Fibroblast of skin of right biceps (primary cell): ENCODE measurements at places on chromosomes 1 and 21.

DNA sequence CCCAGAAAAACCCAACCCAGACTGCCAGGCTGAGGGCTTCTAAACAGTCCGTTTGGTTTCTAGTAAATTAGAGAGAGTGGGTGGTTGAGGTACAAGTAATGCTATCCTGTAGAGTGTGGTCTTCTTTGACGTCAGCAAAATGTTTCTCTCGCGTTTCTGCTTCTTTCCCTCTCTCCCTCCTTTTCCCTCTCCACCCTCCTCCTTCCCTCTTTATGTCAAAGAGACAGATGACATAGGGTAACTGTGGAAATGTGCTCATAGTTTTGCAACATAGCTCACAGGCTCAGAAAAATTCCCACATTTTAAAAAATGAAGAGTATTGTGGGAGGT is 158.3 kb downstream of the TOMM20 start:
- no peak for DNase-seq

- no peak for DNase-seq
These were observed 131.0 kb downstream of the DMRTA2 start for GRCh38 chr1:50292276-50292675.

DNA sequence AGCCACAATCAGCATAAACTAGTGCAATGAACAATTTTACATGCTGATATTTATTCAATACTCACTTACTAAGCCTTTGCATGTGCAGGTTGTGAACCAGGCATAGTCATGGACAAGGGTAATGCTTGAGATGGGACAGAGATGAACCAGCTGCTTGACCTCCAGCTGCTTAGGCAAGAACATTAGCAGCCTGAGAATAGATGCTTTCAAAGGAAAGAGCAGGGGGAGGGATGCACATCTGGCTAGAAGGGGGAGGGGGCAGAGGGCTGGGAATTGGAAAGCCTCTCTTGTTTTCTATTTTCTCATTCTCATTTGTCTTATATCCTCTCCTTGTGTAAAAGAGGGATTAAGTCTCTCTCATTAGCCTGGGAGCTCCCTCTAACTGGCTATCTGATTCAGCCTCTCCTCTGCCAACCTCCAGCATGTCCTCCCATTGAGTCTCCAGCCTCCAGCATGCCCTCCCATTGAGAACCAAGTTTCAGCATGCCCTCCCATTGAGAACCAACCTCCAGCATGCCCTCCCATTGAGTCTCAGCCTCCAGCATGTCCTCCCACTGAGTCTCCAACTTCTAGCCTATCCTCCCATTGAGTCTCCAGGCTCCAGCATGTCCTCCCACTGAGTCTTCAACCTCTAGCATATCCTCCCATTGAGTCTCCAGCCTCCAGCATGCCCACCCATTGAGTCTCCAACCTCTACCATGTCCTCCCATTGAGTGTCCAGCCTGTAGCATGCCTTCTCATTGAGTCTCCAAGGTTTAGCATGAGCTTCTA is 38.4 kb upstream of the TRABD2B start:
- no peak for DNase-seq

DNA sequence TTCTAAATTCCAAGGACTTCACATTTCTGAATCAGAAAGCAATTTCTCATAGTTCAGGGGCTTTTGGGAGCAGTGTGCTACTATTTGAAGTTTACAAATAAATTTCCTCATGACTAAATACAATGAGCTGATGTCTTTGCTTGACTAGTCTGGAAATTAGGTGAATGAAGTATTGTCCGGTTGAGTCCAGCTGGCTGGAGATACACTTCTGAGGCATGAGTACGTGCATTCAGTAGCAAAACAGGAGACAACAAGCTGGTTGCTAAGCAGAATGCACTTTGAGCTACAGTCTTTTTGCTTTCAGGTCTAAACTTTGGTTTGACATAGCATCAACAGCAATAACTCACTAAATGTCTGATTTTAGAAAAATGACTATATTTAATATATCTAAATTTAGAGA is 27.1 kb downstream of the ZNHIT6 start:
- DNase-seq: peak; percentile 44

GRCh38 chr1:116409751-116410191 is 36.7 kb downstream of the ATP1A1 start:
- no peak for DNase-seq

GRCh38 chr21:35563885-35564451 is 496.4 kb downstream of the SETD4 start:
- peak; percentile 100 for DNase-seq

GRCh38 chr1:174692313-174692712 is 244.5 kb downstream of the GPR52 start:
- DNase-seq: peak; percentile 52

DNA sequence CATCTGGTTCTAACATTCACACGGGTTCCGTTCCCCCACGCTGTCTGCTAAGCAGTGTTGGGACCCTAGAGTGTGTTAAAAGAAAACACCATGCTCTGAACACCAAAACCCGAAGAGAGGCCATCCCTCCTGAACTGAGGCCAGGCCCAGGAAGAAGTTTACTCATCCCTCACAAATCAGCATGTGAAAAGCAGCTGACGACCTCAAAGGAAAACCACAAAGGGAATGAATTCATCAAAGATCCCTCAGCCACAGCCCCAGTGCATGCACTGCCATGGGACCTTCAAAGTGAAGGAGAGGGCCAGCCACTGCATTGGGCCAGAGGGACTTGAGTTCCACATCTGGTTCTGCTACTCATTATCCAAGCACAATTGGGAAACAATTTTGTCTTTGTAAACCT is 7.0 kb upstream of the PSEN2 start:
- DNase-seq: peak; percentile 76

DNA sequence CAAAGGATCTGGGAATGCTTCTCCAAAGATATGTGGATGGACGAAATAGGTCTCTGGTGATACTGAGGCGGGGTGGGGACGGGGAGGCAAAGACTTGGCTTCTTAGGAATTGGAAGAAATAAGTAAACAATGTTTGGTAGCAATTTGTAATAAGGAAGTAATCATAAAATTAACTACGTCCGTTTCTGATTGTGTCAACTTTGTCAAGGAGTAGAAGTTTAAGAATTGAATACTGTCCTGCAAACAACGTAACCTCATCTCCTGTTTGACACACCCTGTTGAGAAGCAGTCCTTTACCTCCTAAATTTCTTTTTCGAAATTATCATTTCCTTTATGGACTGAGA is 471 bp downstream of the POLR3C start:
- DNase-seq: no peak

GRCh38 chr21:34166468-34166867 is 93.1 kb downstream of the MRPS6 start:
- DNase-seq: peak; percentile 33

DNA sequence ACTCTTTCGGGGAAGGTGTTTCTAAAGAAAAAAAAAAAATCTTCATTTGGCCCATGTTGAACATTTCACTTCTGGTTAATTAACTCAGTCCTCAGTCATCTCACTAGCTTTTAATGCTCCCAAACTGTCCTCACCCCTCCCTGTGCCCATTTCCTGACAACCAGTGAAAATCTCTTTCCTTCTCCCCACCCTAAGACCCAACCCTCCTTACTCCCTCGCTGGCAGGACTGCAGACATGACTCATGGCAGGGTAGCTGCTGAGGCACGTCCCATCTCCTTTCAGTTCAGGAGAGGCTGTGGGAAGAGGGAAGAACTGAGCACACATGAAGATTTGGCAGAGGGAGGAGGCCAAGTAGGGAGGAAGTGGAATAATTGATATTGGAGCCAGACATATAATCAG is 12.6 kb downstream of the PKP1 start:
- peak; percentile 80 for DNase-seq

- DNase-seq: no peak
These were observed 9.6 kb downstream of the CRYBG2 start for GRCh38 chr1:26344147-26344920.

GRCh38 chr1:56331207-56331891 is 248.0 kb downstream of the PLPP3 start:
- DNase-seq: no peak

DNA sequence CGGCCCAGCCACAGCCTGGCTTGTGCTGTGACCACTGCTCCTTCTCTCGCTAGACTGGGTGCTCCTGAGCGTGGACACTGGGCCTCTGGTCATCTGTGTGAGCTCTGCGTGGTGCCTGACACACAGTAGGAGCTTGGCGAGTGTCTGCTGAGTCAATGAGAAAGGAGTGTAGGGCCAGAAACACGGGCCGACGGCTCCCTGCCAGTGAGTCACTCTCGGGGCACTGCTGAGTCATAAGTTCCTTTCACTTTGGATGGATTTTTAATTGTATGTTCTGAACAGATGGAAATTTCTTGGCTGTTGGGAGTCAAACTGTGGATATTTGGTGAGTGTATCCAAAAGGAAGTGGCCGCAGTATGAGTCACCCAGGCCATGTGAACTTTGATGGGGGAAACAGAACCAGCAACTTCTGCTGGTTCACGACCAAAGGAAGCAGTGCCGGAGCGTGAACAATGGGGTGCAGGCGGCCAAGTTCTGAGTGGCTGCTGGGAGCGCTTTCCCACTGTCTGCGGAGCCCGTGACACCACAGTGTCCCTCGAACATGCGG is 41.0 kb upstream of the COL18A1 start:
- DNase-seq: peak; percentile 98

DNA sequence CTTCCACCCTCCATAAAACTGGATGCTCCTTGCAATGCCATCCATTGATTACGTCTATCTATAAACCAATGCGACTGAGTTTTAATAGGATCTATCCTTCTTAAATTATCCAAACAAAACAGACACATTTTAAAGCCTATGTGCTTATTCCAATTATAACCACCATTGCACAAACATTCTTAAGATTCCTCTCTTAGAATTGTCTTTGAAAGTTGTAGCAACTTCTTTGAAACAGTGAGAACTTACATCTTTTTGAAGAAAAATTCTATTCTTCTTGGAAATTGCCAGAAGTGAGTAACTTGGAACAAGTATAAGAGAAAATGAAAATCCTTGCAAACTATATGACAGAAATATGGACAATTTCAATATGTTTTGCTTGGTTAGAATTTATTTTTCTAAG is at the start of gene KRTAP26-1:
Gene KRTAP26-1, minus strand, starts transcription at position 101 of the 400 bp plus-strand sequence. CDS start 280 bp downstream, outside the sequence.
- DNase-seq: no peak

GRCh38 chr1:230175163-230175747 is 108.2 kb downstream of the GALNT2 start:
- DNase-seq: no peak

- no peak for DNase-seq
These were observed 149.4 kb upstream of the TIAM1 start for GRCh38 chr21:31493350-31493880.

DNA sequence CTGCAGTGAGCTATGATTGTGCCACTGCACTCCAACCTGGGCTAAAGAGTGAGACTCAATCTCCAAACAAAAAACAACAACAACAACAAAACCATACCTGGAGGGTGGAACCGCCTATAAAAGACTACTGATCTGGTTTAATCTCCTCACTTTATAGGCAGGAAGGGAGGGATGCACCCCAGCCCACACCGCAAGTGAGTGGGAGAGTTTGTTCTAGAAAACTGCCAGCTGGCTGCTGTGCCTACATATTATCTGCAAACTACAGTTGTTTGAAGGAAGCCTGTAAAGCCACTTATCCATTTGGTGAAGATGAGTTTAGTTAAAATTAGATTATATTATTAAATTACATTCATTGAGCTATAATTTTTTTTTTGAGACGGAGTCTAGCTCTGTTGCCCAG is 9.1 kb upstream of the SRSF10 start:
- no peak for DNase-seq

- no peak for DNase-seq
These were observed 256.9 kb downstream of the BACH1 start for GRCh38 chr21:29555601-29556000.

DNA sequence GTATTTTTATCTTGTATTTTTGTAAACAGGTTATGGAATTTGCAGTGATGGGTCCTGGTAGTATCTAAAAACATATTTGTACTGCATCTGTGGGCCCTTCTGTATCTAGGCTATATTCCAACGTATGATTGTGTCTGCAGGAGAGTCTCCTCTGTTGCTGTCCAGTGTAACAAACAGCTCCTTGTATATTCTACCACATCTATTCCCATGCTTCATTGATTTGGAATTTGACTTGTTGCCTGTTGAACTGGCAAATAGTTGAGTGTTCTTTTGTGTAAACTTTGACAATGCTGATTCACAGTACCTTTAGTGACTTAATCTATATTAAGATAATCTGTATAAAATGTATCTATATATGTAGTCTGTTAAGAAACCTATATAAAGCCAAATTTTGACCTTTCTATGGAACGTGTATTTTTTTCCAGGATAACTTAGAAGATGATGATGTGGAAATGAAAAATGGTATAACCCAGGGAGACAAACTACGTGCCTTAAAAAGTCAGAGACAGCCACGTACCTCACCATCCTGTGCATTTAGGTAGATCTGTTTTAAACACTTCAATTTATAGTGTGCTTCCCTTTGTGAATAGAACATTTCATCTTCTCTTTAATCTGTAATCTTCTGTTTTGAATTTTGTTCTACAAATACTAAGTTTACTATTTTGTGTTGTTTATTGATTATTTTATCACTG is 43.4 kb upstream of the GPR88 start:
- peak; percentile 15 for DNase-seq

DNA sequence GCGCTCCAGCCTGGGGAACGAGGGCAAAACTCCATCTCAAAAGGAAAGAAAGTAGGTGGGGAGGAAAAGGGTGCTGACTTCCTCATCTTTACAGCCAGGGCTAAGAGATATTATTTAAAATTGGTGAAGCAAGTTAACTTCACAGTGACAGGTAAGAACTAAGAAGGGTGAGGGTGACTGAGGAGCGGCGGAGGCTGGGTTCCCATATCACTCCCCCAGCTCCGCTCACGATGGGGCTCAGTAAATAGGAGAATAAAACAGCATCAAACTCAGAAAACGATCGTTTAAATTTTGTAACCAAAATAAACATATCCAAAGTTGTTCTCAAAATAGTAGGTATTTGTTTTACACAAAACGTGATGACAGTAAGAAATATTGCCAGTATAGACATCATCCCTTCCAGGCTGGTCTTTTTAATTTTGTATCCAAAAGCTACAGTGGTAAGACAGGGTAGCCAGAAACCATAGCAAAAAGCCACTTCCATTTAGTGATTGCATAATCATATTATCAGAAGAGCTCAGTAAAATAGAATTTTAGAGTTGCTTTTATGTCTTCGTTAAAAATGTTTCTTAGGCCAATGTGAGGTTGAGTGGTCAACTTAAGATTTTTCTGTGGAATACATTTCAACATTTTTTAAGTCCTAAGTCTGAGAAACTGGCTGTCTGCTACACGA is 26.2 kb upstream of the ADARB1 start:
- no peak for DNase-seq

- no peak for DNase-seq
These were observed 52.5 kb upstream of the CAMK1G start for GRCh38 chr1:209531006-209531405.
